ENCODE measurements at places on chromosomes 13 and 19.

- DNase-seq, result peak; percentile 70
Measured at GRCh38 chr19:9538183-9539058, at the start of gene ZNF426. ZNF426 (minus strand) TSS chr19:9538645; CDS start chr19:9536232, 2,413 bp downstream.

GRCh38 chr19:34173193-34173956 is 1.1 kb downstream of the LSM14A start:
- no peak for DNase-seq

- DNase-seq, result no peak
Measured at GRCh38 chr13:100707818-100708740, 33.5 kb upstream of the TMTC4 start.

GRCh38 chr19:19185853-19186740 is 5.9 kb downstream of the BORCS8 start:
- peak; percentile 49 for DNase-seq

DNA sequence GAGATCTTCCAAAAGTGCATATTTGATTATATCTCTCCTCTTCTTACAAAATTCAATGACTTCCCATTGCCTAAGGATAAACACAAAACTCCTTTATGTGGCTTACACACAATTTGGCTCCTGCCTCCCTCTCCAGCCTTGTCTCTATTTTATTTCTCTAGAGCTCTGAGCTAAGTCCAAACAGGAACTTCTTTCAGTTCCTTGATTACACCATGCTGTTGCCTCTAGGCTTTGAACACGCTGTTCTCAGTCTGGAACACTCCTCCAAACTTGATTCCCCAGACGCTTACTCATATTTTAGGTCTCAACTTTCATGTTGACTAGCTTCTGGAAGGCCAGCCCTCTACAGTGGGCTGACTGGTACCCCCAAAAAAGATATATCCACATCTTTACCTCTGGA is 258.5 kb downstream of the COG6 start:
- DNase-seq, result no peak

- peak; percentile 35 for DNase-seq
Measured at GRCh38 chr19:18086590-18087138, at the start of gene IL12RB1. IL12RB1 (minus strand) TSS chr19:18086934; CDS start chr19:18086823, 111 bp downstream.

DNA sequence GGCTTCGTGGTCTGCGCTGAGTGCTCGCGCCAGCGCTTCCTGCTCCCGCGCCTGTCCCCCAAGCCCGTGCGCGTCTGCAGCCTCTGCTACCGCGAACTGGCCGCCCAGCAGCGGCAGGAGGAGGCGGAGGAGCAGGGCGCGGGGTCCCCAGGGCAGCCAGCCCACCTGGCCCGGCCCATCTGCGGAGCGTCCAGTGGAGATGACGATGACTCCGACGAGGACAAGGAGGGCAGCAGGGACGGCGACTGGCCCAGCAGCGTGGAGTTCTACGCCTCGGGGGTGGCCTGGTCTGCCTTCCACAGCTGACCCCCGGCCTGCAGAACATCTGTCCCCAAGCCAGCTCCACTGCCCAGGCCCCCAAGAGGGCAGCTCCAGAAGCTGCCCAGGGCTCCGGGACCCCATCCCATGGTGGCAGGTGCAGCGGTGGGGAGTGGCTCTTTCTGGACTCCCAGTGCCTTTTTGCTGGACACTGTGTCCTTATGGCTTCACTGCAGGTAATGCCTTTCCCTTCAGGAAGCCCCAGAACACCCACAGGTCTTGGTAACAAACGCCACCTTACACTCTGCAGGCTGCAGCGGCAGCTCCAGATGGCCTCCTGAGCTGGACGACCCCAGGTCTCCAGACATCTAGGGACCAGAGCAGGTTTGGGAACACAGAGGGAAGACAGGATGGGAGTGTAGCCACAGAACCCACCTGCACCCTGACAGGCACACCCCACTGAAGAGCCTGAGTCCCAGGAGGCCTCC is 9.3 kb downstream of the PLEKHF1 start:
- DNase-seq, result no peak

DNA sequence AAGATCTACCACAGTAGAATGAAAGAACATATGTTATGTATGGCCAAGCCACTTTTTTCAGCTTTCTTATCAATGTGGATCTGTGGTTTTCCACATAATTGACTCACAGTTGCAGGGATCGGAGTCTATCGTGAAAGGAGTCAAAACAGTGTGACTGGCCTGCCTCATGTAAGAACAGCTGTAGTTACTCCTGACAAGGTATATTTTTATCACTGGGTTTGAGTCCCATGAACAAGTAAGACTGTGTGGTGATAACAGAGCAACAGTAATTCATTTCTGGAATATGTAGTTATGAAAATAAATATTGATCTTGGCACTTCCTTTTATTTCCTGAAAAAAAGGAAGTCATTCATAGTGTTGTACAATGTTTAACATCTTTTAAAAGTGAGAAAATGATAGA is 416.6 kb downstream of the KLF12 start:
- no peak for DNase-seq

DNA sequence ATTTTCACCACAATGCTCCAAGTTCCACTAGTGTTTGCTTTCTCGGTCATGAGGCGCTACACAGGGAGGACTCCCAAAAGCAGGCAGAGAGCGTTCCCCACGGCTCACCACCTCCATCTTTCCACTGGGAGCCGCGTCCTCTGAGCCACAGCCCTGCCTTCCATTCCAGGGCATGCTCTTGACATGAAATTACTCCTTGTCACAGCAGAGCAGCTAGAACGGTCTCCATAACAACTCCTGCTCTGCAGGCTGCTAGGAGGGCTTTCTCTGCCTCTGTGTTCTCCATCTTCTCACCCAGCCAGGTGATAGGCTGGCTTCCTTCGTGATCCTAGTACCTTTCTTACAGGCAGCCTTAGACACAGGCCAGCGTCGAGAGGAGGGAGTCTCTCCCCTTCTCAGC is 171.8 kb upstream of the UBL3 start:
- DNase-seq, result no peak

DNA sequence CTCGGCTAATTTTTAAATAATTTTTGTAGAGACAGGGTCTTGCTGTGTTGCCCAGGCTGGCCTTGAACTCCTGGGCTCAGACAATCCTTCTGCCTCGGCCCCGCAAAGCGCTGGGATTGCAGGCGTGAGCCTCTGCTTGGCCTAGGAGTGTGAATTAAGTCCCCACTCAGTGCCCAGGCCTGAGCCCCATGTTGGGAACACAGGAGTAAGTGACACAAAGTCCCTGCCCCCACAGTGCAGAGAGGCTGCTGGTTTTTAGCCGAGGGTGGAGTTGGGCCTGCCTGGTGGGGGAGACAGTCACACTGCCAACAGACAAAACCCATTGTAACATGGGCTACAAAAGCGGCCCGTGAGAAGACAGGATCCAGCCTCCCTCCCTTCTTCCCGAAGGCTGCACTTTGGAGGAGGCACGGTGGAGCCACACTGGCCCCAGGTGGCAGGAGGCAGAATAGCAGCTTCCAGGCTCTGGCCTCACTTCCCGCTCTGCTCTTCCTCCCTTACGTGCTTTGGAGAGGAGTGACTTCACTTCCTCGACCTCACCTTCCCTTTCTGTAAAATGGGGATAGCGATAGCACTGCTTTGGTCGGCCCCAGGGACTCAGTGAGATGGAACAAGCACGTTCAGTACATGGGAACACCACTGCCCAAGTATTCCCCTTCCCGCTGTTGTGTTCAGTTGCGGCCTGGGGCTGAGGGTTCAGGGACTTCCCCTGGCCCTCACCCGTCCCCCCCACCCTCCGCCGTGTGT is 15.2 kb upstream of the EHD2 start:
- peak; percentile 32 for DNase-seq
